ENCODE measurements at places on chromosomes 5 and 9. TPM values are rescaled to one million over a fixed set of nuclear protein-coding genes. Genes with fewer than 3 reads are reported as not detected.

The TUSC1 gene
- 36.4 TPM for total RNA-seq

- no peak for DNase-seq
Observed at GRCh38 chr9:71363286-71363961, 242.0 kb upstream of the TRPM3 start.

DNA sequence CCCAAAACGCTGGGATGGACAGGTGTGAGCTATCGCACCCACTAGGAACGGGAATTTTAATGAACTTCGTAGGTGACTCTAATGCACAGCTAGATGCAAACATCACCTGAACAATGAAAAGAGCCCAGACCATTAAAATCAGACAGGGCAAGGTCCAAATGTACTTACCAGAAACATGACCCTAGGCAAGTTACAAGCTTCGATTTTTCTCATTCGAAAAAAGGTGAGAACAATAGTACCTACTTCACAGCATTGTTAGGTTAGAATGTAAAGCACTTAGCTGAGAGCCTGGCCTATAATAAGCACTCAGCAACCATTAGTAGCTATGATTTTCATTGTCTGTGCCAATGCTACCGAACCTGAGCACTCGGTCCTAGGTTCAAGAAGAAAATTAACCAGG, 5.8 kb upstream of the KLHL3 start:
- no peak for DNase-seq

DNA sequence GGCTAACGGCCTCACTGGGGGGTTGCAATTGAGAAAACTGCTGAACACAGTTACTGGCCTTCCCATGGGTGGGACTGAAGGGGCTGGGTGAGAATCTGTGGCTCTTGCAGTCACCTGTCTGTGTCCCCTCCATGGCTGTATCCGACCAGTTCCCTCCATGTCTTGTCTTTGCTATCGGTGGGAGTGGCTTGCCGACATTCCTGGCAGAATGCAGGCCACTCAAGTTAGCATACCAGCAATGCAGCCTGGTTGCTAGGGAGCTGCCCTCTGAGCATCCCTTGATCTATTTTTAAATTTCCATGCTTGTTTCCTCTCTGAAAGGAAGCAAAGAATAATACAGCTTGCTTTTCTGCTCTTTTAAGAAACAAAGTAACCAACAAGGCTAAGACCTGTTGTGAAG, 1509.7 kb upstream of the WWC1 start:
- no peak for DNase-seq

- DNase-seq: peak; percentile 43
Observed at GRCh38 chr5:150113047-150113744, 26.8 kb upstream of the CSF1R start.

- no peak for DNase-seq
Observed at GRCh38 chr9:136771907-136772415, 7.6 kb upstream of the LCN15 start.

- no peak for DNase-seq
Observed at GRCh38 chr5:80592105-80592504, 22.0 kb upstream of the ANKRD34B start.

DNA sequence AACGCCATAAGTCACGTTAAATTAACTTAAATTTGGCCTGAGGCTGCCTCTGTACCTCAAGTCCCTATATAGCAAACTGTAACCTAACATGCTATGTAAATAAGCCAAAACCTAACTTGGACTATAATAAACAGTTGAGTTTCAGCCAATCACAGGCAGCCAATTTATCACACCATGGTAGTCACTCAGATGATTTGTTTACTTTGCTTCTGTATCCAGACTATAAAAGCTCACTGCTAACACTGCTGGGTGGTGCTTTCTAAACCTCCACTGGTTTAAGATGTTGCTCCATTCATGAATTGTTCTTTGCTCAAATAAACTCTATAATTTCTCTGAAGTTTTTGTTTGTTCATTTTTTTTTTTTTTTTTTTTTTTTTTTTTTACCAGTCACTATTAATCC, 62.8 kb downstream of the TRPM3 start:
- DNase-seq: no peak

Data from uterus (tissue), 4 donors.